Karpas-422 (cell line): ENCODE measurements at places on chromosomes 7 and 10.

GRCh38 chr7:23055582-23056178 is 41.8 kb upstream of the HYCC1 start:
- peak; percentile 86 for DNase-seq

- DNase-seq, result no peak
Observed at GRCh38 chr10:50610368-50610767, 13.4 kb downstream of the SGMS1 start.

- no peak for DNase-seq
Observed at GRCh38 chr10:118107541-118107940, 60.8 kb upstream of the RAB11FIP2 start.

GRCh38 chr7:107072133-107072532 is 27.6 kb downstream of the PRKAR2B start:
- no peak for DNase-seq

DNA sequence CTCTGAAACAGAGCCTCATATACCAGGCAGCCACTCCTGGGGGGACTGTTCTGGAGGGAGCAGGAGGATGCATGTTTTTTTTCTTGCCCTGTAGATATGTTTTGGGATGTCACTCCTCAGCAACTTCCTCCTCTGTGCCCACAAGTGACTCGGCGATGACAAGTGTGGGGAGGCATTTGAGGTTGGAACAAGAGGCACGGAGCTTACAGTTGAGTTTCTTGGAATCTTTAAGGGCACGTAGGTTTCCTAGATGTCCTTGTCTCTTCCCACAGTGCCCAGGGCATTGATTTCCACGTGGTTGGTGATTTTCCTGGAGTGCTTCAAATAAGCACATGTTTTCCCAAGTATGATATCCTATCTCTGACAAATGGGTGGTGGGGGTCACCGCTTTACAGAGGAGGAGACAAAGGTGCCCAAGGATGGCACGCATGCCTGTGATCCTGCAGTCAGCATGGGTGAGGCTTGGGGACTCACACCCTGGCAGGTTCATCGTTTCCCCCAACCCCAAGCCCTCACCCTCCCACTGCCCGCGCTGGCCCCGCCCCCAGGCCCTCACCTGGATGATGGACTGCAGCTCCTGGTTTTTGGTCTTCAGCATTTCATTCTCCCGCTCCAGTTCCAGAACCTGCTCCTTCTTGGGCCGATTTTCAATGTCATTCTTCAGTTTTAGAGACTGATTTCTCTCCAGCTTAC is 95.2 kb upstream of the GNA12 start:
- DNase-seq, result no peak

DNA sequence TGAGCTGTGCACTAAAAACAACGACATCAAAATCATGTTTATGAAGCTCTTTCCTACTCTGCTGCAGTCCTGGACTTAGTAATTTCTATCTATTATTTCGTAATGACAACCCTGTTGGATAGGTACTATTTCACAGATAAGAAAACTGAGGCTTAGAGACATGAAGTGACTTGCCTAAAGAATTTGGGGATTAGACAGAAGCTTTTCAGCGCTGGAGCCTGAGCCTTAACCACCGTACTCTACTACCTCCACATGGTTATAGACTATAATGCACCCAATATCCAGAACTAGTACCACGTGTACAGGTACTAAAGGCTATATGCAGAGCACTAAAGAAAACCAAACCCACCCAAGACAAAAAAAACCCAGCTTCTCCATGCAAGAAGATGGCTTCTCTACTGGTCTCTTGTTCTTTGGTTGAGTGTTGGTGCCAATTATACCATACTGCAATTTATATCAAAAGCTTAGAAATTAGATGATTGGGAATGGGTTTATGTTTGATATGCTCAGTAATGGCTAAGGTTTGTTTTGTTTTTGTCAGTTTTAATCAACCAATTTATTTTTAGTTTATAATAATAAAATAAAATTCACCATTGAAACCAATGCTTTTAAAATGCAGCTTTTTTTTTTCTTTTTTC is 6.5 kb upstream of the SNX10 start:
- DNase-seq, result peak; percentile 62

- DNase-seq, result no peak
Observed at GRCh38 chr10:32746869-32747268, 211.2 kb downstream of the ITGB1 start.

DNA sequence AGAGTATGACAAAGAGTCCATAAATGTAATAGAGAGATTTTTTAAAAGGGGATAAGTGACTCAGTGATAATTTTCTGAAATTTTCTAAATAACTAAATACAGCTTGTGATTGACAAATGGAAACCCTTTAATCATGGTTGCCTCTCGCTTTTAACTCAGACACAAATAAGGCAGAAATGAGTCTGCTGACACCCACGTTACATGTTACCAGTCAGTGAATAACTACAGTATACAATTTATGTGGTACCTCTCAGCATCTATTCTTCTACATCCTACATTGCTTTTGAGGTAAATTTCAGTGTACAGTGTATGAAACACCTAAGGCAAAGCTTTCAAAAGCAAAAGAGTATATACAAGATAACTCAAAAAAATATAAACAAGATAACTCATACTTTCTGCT is 4.2 kb downstream of the NSUN6 start:
- no peak for DNase-seq

- DNase-seq, result peak; percentile 87
Observed at GRCh38 chr7:68176974-68177373, 1180.3 kb downstream of the TYW1 start.

- DNase-seq, result no peak
Observed at GRCh38 chr7:150471886-150472285, 21.5 kb downstream of the GIMAP8 start.

DNA sequence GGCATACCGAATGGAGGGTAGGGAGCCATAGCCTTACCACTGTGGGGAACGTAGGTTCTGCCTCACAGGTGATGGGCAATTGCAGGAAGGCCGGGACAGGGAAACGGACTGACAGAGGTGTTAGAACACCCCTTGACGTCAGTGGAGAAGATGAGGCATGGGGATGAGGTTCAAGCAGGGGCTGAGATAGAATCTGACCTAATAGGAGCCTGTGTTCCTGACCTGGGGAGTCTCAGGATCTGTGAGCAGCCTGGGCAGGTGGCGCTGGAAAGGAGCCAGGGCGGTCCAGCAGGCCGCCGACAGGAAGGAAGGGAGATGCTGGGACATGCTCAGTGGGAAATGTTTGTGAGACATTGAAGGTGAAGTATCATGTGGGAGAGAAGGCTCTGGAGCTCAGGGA is 109.4 kb downstream of the WDFY4 start:
- no peak for DNase-seq

- no peak for DNase-seq
Observed at GRCh38 chr7:35418716-35419390, 165.0 kb upstream of the TBX20 start.

DNA sequence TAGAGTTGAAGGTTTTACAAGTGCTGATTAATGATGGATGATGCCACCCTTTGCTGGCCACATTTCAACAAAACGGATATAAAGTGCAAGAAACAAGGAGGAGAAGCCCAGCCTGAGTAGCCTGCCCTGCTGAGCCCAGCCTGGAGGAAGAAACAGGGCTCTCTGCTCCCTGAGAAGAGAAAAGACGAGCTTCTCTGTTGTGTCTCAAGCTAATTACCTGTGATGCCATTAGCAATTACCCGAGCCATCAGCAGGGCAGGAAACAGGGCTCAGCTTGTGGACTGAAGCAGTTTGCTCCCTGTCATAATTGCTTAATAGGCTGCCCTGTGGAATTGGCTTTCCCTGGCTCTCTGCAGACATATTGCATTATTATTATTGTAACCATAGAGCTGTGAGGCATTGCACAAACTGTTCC is 709.3 kb upstream of the AUTS2 start:
- no peak for DNase-seq

GRCh38 chr10:6979371-6979770 is 399.3 kb upstream of the PRKCQ start:
- DNase-seq, result no peak

DNA sequence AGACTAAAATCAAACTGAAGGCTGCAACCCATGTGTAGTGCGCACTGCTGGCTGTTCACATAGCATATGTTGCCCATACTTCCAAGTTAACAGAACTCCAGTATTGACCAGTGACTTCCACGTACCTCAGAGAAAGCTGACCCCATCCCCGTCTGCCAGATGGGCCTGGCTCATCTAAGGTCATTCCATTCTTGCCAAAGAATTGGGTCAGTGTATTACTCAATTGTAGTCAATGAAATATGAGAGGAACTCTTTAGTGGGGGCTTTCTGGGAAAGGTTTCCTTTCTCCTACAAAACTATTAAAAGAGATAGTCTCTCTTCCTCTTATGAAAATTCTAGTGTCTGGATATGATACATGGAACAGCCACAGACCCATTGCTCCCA is 238.6 kb downstream of the COBL start:
- no peak for DNase-seq

- DNase-seq, result no peak
Observed at GRCh38 chr10:103853428-103854264, 1.7 kb downstream of the SH3PXD2A start.

- no peak for DNase-seq
Observed at GRCh38 chr10:76903387-76903945, 734.1 kb downstream of the KCNMA1 start.

DNA sequence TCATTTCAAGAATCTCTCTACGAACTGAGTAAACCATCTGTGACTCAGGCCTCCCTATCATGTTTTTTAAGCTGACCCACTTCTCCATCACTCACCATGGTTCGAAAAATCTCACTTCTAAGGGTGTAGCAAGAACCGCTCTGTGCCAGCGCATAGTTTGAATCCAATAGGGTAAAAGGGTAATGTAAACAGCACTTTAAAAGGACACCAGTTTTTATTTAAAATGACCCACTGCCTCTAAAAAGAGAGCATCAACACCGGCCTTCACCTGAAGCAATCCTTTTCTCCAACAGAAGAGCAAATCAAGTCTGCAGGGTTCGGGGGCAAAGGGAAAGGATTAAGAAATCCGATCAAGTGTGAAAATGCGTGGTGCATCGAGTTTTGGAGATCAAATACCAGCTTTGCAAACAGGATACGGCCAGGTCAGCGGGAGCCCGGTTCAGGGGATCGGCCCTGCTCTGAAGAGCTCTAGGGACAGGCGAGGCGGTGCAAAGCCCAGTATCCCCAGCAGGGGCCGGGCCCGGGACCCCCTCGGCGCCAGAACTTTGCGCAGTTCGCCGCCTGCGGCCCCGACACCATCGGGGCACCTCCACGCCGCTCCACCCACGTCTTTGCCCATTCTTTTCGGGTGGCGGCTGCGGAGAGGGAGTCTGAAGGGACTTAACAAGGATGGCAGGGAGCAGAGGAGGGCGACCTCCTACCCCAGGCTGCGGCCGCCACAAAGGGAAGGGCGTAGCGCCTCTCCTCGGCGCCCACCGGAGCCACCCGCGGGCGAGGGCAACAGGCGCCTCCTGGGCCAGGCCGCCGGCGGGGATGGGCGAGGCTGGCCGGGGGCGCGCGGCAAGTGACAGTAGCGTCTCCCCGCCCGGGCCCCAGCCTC is 842 bp downstream of the NMT2 start:
- peak; percentile 68 for DNase-seq

DNA sequence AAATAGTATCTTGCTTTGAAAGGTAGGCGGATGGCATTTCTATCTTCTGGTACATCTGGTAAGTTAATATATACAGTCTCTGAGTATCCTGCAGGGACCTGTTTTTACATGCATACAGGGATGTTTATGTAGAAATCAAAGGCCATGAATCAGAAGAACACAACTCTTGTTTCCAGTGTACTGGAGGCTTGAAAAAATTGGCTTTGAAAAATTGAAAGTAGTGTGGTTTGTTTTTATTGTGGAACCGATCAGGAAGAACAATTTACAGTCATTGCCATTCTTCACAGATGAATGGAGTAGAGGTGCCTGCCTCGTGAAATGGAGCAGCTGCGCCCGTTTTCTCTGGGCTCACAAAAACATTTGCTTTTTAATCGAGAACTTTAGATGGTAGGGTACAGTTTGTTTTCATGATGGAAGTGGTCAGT is 54.0 kb upstream of the RPA3 start:
- DNase-seq, result no peak

GRCh38 chr10:93680412-93681047 is 21.9 kb downstream of the FRA10AC1 start:
- DNase-seq, result peak; percentile 78
